ENCODE measurements at places on chromosomes 13 and 19.
A peak's percentile ranks its signal among the peaks of the same experiment; 100 is the strongest.

DNA sequence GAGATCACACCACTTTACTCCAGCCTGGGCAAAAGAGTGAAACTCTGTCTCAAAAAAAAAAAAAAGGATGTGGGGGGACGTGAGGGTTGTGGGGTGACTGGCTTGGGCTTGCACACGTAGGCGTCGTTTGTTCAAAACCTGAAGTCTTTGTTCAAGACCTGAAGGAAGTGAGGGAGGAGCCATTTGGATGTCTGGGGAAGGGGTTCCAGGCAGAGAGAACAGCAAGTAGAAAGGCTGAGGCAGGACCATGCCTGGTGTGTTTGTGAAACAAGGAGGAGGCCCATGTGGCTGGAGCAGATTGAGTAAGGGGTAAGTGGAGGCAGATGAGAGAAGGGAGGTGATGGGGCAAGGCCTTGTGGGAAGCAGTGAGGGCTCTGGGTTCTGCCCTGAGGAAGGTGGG, 27.8 kb downstream of the PIN1 start:
- no peak for DNase-seq

GRCh38 chr13:24042710-24043440, 117.6 kb upstream of the SPATA13 start:
- no peak for DNase-seq

DNA sequence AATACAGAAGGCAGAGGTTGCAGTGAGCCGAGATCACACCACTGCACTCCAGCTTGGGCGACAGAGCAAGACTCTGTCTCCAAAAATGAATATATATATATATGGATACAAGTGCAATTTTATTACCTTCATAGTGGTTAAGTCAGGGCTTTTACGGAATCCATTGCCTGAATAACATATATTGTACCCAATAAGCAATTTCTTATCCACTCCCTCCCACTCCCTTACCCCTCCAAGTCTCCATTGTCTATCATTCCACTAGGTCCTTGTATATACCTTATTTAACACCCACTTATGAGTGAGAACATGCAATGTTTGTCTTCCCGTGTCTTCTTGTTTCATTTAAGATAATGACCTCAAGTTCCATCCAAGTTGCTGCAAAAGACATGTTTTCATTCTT, 48.3 kb upstream of the AKAP11 start:
- no peak for DNase-seq

DNA sequence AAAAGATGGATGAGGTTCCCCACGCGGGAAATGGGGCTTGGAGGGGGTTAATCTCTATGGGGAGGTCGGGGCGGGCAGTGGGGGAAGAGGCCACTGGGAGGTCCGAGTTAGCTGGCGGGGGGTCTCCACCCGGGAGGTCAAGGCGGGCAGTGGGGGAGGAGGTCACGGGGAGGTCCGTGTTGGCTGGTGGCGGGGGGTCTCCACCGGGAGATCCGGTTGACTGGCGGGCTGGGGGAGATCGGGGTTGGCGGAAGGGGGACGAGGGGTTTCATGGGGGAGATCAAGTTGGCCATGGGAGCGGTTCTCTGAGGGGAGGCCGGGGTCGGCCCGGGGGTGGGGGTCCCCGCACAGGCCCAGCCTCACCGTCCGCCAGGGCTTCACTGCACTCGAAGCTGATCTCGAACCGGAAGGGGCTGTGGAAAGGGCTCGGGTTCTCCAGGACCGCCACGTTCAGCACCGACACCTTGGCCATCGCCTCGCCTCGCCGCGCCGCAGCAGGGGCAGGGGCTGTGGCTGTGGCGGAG, 342 bp downstream of the ASF1B start:
- DNase-seq = no peak

DNA sequence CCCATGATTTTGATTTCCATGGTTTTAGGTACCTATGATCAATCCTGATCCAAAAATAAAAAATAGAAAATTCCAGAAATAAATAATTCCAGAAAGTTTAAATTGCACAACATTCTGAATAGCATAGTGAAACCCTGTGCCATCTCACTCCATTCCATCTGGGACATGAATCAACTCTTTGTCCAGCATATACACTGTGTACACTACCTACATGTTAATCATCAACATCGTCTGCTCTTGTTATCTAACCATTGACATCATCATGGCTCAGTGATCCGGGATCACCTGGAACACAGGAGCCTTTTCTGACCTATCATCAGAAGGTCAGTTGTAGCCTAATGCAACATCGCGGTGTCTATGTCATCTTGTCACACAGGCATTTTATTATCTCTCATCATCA, 75.6 kb downstream of the MYO16 start:
- DNase-seq = no peak

DNA sequence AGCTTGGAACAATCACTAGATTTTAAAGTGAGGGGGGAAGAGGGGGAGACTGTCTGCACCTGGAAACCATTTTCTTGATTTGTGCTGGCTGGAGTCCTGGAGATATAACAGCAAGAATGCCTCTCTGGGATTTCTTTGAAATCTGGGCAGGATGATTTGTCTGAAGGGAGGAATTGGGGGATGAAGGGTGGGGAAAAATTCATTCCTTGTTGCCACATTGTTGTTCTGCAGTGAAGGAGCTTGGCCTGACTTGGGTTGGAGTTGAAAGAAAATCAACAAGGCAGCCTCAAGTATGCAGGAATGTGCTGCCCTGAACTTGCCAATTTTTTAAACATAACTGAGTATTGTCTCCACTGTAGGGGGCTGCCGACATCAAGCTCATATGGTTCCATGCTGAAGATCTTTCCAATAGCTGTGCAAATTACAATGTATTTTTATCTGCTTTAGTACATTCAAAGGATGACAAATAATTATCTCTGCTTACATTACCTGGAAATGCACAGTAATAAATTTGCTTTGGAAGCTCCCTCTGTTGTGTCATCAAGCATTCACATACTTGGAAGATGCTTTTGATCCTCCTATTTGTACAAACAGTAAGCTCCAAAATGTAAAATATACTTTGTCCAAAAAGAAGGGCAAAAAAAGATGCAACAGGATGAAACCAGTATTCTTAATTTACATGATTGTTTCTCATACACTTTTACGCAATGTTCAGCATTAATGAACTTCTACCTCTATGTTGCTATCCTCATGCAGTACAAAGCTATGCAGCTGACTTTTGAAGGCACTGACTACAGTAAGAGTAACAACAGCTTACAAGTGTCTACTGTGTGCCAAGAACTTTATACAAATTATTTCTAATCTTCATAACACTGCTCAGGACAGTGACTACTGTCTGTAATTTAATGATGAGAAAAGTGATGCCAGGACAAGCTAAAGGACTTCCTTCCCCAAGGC, 627.9 kb upstream of the KLF12 start:
- no peak for DNase-seq

DNA sequence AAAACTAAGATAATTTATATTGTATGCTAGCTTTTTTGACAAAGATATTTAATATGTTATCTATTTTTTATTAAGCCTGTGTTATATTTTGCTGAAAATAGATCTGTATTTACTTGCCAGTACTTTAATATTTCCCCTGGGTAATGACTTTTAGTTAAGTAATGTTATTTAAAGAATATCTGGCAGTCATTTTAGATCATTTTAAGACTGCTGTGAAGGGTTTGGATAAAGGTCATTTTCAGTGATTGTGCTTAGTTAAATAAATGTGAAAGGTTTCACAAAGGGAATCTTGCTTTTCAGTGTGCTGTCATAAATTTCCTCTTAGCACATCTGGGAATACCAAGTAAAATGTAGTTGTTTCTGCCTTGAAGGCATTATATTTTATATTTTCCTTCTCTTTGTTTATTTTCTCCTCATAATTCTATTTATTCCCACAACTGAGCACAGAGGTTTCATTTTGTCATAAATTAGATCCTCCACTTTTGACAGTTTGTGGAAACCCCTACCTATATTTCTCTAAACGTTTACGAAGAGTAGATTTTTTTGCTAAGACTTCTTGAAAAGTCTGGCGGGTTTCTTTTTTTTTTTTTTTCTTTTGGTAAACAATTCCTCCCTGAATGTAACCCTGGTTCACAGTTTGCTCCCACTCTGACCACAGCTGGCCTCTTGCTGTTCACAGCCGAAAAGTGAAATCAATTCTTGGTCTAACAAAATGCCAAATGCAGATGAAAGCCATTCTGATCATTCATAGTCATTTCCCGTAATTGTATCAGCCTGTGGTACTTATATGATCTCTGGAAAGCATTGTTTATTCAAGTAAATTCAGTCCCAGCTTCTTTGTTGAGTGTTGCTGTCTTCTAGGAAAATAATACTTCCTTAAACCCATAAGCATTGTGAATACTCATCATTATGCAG, 87.8 kb downstream of the MAB21L1 start:
- DNase-seq = no peak

DNA sequence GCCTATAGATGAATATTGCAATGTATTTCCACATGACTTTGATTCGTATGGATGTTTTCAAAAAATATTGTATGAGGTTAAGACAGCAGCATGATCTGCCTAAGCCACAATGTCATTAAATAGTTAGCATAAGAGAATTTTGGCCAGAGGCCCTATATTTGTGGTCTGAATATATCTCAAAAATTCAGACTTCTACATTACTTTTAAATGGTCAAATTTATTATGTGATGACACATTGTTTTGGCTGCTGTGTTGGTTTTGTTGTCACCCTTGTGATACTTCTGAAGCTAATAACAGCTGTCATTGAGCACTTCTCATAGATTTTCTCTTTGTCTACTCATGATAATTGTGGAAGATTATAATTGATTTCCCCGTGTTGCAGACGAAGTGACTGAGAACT, 288.2 kb downstream of the MYO16 start:
- no peak for DNase-seq

DNA sequence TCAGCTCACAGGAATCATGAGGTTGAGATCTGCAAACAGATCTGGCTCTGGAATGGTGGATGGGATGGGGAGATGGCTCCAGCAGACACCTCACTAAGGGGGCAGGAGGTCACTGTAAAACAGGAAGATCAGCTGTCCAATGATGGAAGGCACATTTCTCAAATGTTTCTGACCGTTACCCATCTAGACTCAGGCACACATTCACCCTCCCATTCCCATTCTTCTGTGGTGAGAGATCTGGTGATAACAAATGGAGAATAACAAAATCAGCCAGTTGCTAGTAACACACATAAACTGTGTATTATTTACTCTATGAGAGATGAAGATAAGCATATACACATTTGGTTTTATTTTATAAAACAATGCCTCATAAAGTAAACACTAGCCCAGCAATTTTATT, 235.9 kb downstream of the TSHZ3 start:
- DNase-seq = no peak

- DNase-seq = no peak
These were observed 5.3 kb downstream of the TRAPPC6A start for GRCh38 chr19:45172611-45173208.

GRCh38 chr13:71624653-71625600, 242.1 kb downstream of the DACH1 start:
- no peak for DNase-seq

GRCh38 chr13:50627111-50627510, 216.4 kb downstream of the DLEU7 start:
- no peak for DNase-seq

DNA sequence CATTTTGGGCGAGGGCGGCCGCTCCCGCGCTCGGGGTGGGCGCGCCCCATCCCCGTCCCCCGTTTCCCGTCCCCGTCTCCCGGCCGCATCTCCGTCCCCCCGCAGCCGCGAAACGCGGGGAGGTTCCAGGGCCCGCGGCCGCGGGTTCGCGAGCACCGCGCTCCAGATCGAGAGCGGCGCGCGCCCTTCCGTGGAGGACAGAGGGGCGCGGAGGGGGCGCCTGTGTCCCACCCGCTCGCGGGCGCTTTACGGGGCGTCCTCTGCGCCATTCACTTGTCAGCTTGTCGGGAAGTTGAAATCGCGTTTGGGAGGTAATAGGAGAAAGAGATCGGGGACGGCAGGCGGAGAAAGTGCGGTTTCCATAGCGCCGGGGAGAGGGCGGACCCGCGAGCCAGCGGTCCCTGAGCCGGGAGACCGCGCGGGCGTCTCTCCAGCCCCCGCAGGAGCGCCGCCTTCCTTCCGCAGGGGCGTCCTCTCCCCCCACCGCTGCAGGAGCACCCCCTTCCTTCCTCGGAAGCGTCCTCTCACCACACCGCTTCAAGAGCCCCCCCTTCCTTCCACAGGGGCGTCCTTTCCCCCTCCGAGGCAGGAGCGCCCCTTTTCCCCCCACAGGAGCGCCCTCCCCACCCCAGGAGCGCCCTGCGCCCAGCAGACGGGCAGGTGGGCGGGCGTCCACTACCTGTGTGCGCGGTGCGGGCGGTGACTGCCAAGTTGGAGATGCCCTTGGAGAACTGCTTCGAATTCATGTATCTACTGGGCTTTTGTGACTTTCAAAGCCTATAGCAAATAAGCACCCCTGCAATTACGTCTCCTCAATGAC, 962 bp upstream of the IRS2 start:
- DNase-seq = peak; percentile 69

DNA sequence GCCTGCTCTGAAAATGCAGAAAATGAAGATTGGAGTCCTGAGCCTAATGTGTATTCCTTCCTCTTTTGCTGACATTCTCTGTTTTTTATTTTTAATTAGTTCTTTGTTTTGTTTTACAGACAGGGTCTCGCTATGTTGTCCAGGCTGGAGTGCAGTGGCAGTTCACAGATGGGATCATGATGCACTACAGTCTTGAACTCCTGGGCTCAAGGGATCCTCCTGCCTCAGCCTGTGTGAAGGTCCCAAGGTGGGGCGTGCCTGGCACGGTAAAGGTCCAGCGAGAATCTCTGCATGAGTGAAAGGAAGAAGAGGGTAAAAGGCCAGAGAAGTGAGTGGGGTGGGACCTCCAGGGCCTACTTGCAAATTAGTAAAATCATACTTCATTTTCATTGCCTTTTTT, 34.3 kb upstream of the DGKH start:
- no peak for DNase-seq

DNA sequence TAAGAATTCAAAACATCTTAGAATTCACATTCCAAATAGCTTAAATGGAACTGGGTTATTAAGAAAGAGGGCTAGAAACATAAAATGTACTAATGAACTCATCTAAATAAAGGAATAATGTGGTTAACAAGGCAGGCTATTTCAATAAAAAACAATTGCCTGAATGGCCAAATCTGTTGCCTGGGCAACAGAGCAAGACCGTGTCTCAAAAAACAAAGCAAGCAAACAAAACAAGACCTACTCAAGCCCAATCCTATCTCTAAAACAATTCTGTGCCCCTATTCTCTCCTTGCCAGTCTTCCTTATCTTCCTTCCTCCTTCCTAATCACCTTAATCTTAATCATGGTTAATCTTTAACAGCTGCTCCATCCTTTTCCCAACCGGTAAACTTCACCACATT, 12.1 kb downstream of the IGFL1 start:
- no peak for DNase-seq

DNA sequence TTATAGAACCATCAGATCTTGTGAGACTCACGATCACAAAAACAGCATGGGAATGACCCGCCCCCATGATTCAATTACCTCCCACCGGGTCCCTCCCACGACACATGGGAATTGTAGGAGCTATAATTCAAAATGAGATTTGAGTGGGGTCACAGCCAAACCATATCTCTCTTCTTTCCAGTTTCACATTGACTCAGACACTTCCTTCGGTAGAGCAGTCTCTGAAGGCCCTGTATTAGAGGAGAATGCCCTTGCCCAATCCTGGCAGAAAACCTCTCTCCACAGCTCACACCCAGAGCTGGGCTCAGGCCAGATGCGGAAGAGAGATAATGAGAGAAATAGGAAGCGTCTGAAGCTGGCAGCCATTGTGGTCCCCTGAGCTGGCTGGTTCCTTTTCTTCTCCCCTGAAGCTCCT, 72.4 kb upstream of the CLDN10 start:
- DNase-seq = no peak
